ENCODE measurements at places on chromosomes 16 and 17. TPM values are rescaled to one million over a fixed set of nuclear protein-coding genes. Genes with fewer than 3 reads are reported as not detected.

Gene SLC35G6
- not detected for total RNA-seq

Gene UBALD2
- total RNA-seq: 262 TPM

Gene OR1F1
- total RNA-seq: not detected

Gene PIGQ
- total RNA-seq: 29.1 TPM

Gene XAF1
- total RNA-seq: 54.1 TPM

All from activated naive CD8-positive, alpha-beta T cell treated with anti-CD3 and anti-CD28 coated beads for 36 hours (primary cell).